GM18507 (cell line): ENCODE measurements at places on chromosomes 5 and 9.

GRCh38 chr5:10913841-10914240 lies 152.8 kb upstream of the DAP start:
- no peak for DNase-seq

GRCh38 chr5:191949-192690 lies 825 bp downstream of the LRRC14B start:
- DNase-seq, result no peak

DNA sequence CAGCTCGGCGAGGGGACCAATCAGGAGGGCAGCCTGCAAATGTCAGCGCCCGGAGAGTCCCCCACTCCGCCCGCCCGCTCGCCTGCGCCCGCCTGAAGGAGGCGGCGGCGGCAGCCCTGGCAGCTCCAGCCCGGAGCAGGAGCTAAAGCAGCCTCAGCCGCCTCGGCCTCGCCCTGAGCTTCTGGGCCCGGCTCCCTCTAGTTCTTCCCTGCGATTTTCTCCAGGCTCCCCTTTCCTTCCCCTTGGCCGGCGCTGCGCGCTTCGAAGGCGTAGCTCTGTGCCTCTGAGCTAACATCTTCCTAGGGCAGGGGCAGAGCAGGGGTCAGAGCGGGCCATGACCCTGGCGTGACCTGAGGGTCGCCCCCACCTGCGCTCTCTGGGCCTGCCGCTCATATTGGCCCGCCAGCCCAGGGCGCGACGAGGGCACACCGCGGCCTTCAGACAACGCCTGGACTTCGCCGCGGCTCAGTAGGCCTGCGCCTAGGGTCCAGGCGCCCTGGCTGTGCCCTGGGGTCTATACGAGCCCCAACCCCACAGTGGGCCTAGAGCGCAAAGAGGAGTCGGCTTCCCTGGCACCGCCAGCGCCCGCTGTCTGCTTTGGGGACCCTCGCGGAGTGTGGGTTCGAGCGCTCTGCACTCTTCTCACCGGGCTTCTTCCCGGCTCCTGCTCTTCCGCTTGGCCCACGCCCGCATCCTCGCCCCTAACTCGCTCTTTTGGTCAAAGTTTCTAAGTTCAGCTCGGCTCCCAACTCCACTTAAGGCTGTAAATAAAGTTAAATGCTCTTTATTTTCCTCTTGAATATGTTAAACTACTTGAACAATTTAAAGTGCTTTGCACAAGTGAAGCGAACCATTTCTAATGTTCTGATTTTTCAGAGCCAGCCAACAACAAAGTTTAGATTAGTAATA lies 504 bp upstream of the OTP start:
- no peak for DNase-seq

DNA sequence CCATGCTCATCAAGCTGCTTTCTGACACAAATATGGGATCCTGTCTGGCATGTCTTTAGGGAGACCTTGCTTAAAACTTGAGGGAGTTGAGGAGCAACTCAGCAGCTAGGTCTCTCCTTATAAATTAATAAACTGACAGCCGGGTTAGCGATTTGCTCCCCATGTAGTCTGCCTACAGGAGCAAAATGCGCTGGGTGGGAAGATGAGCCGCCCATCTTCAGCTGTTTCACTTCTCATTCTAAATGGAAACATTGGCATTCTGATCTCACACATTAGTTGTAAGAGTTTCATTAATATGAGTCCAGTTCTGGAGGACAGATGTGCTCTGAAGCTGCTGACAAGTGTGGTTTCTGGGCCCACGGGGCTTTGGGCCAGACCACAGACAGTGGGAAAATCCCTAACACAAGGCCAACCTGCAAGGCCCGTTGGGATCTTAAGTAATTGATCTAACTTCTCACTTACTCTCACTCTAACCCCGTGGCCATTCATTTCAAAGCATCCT lies 197.0 kb downstream of the MCTP1 start:
- DNase-seq, result no peak

DNA sequence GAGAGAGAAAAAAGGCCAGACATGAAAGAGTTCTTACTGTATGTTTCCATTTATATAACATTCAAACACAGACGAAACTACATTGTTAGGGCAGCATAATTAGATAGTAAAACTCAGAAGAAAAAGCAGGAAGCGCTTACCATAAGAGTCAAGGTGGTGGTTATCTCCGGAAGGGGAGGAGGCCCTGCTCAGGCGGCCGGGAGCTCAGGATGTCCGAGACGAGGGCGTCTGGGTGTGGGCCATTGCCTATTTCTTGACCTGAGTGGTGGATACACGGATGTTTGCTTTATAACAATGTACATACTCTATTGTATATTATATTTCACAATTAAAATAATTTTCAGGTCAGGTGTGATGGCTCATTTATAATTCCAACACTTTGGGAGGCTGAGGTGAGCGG lies 80.9 kb upstream of the COL5A1 start:
- DNase-seq, result no peak

- no peak for DNase-seq
Measured at GRCh38 chr9:28456861-28457260, 883.6 kb upstream of the C9orf72 start.
